ENCODE measurements at places on chromosomes 5 and 9. TPM values are rescaled to one million over a fixed set of nuclear protein-coding genes. Genes with fewer than 3 reads are reported as not detected.
A peak's percentile ranks its signal among the peaks of the same experiment; 100 is the strongest.

GRCh38 chr5:14185326-14186058, 42.4 kb downstream of the TRIO start:
- H3K27ac ChIP-seq, result peak overlapping the region; percentile 98
- no peak overlapping the region for H3K4me3 ChIP-seq
- no peaks in the 10 kb centered on the region for H3K27me3 ChIP-seq
- H3K36me3 ChIP-seq, result peaks cover 8% of the 10 kb centered on the region

GRCh38 chr5:32076699-32077695, 97.1 kb downstream of the GOLPH3 start:
- DNase-seq, result peak; percentile 59
- no peak overlapping the region for H3K4me3 ChIP-seq
- peaks cover 13% of the 10 kb centered on the region for H3K27me3 ChIP-seq
- H3K4me1 ChIP-seq, result no peaks in the 10 kb centered on the region
- no peak overlapping the region for H3K27ac ChIP-seq

GRCh38 chr5:75558981-75559632, 47.4 kb downstream of the POLK start:
- no peak for DNase-seq
- peaks cover 7% of the 10 kb centered on the region for H3K36me3 ChIP-seq
- H3K27me3 ChIP-seq, result no peaks in the 10 kb centered on the region
- H3K4me3 ChIP-seq, result no peak overlapping the region
- no peak overlapping the region for H3K27ac ChIP-seq

DNA sequence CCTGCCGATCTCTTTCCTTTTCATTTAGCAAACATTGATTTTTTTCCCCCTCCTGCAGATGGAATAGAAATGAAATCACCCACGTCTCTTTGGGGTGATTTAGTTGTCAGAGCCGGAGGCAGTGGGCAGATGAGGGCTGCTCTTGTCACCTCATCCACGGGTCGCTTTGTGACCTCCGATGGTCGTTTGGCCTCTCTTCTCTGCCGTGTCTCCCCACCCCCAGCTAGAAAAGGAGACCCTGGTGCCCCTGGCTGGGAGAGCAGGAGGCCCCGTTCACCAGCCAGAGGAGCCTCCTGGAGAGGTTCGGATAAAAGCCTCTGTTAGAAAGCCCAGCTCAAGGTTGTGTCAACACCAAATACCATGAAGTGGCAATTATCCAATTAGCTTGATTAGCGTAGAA, 21.6 kb upstream of the RXRA start:
- no peak overlapping the region for H3K27ac ChIP-seq
- no peak overlapping the region for H3K4me3 ChIP-seq
- no peak for DNase-seq
- no peaks in the 10 kb centered on the region for H3K36me3 ChIP-seq

The IL4 gene
- not detected for total RNA-seq

The KCNIP1 gene
- not detected for total RNA-seq

GRCh38 chr5:72434056-72434780, 73.0 kb downstream of the ZNF366 start:
- H3K4me3 ChIP-seq, result no peak overlapping the region
- no peak for DNase-seq
- peaks cover 5% of the 10 kb centered on the region for H3K4me1 ChIP-seq
- no peak overlapping the region for H3K27ac ChIP-seq

- peak; percentile 61 for DNase-seq
- H3K27me3 ChIP-seq, result no peaks in the 10 kb centered on the region
- no peak overlapping the region for H3K4me3 ChIP-seq
- peaks cover 2% of the 10 kb centered on the region for H3K4me1 ChIP-seq
- H3K36me3 ChIP-seq, result no peaks in the 10 kb centered on the region
Observed at GRCh38 chr5:167759057-167759821, 532.2 kb upstream of the WWC1 start.

The GMCL2 gene
- not detected for total RNA-seq

GRCh38 chr5:137504916-137505315, 5.8 kb upstream of the SPOCK1 start:
- no peaks in the 10 kb centered on the region for H3K36me3 ChIP-seq
- no peaks in the 10 kb centered on the region for H3K4me1 ChIP-seq
- H3K27me3 ChIP-seq, result no peaks in the 10 kb centered on the region
- H3K27ac ChIP-seq, result no peak overlapping the region
- no peak for DNase-seq
- H3K4me3 ChIP-seq, result no peak overlapping the region

GRCh38 chr5:100546001-100546400, 10.8 kb downstream of the FAM174A start:
- H3K36me3 ChIP-seq, result no peaks in the 10 kb centered on the region
- no peak overlapping the region for H3K27ac ChIP-seq
- no peak for DNase-seq
- H3K27me3 ChIP-seq, result no peaks in the 10 kb centered on the region
- H3K4me3 ChIP-seq, result no peak overlapping the region

DNA sequence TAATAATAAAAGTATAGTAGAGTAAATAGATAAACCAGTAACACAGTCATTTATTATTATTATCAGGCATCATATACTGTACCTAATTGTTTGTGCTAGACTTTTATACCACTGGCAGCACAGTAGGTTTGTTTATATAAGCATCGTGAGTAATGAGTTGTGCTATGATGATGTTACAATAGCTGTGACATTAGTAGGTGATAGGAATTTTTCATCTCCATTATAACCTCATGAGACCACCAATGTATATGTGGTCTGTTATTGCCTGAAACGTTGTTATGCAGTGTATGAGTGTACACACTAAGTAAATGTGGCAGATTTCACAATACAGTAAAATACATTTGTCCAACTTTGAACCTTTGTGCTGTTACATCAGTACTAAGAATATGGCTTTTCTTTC, 72.7 kb upstream of the SPATA31D4 start:
- H3K4me3 ChIP-seq, result no peak overlapping the region
- peak; percentile 90 for DNase-seq
- H3K27ac ChIP-seq, result no peak overlapping the region
- H3K36me3 ChIP-seq, result no peaks in the 10 kb centered on the region
- H3K4me1 ChIP-seq, result peaks cover 1% of the 10 kb centered on the region

DNA sequence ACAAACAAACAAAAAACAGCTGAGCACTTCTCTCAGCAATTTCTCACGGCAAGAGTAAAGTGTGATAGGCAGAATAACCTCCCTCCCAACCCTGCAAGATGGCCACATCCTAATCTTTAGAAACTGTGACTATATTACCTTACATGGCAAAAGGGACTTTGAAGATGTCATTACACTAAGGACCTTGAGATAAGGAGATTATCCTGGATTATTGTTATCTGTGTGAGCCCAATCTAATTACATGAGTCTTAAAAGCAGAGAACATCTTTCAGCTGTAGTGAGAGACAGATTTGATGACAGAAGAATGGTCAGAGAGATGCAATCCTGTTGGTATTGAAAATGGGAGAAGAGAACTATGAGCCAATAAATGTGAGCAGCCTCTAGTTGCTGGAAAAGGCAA, 347.9 kb downstream of the CDH9 start:
- no peaks in the 10 kb centered on the region for H3K4me1 ChIP-seq
- no peak overlapping the region for H3K4me3 ChIP-seq
- H3K27ac ChIP-seq, result no peak overlapping the region
- no peak for DNase-seq
- H3K36me3 ChIP-seq, result no peaks in the 10 kb centered on the region
